ENCODE measurements at places on chromosomes 4 and X.

GRCh38 chrX:102652031-102652688 lies 877 bp downstream of the GPRASP1 start:
- DNase-seq: peak; percentile 43

DNA sequence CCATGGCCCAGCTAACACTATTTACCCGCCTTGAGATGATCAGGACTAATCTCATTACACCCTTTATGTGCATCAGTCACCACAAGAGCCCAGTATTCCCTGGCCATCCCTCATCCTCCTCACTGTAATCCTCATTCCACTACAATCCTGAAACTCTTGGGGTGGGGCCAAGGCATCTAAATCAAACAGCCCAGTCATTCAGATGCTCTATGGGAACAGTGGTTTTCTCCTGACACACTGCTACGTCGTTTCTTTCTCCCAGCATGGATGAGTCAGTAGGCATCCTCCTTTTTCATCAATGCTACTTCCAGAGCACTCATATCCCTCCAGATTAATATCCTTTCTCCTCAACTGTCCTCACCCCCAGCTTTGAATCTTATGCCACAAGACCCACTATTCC lies 5.6 kb downstream of the SDAD1 start:
- no peak for DNase-seq

- DNase-seq: no peak
Observed at GRCh38 chr4:79141530-79141929, 184.3 kb downstream of the NAA11 start.

DNA sequence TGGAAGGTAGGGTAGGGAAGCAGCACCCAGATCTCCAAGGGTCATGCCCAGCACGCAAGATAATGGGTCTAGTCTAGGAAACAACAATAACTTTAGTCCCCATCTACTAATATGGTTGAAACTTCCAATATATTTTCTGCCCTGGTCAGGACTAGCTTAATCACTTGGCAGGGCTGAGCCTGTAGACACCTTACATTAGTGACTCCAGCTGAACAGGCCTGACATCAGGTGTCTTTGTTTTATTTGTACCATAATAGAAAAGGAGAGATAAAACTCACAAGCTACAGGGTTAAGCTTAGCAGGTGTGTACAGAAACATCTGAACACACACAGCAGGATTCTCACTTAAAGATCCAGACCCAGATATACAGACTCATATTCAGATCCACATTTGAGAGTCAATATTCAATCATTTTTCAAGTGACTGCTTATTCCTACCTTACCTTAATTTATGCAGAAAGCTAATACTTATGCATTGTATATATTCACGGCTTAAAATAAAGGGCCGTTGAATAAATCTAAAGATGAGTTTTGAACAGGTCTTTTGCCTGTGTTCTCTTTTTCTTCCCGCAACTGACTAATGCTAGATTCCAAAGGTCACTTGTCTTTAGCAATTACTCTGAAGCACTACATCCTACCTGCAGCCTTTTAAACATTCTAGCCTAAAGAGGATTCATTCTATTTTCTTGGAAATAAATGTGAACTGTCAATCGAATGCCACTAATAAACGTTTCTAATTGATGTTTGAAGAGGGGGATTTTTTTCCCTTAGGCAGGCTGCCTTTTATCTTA lies 745.3 kb downstream of the RPA4 start:
- no peak for DNase-seq

GRCh38 chr4:19941434-19941833 lies 310.3 kb upstream of the SLIT2 start:
- no peak for DNase-seq

GRCh38 chr4:167290678-167291077 lies 56.4 kb upstream of the SPOCK3 start:
- no peak for DNase-seq

DNA sequence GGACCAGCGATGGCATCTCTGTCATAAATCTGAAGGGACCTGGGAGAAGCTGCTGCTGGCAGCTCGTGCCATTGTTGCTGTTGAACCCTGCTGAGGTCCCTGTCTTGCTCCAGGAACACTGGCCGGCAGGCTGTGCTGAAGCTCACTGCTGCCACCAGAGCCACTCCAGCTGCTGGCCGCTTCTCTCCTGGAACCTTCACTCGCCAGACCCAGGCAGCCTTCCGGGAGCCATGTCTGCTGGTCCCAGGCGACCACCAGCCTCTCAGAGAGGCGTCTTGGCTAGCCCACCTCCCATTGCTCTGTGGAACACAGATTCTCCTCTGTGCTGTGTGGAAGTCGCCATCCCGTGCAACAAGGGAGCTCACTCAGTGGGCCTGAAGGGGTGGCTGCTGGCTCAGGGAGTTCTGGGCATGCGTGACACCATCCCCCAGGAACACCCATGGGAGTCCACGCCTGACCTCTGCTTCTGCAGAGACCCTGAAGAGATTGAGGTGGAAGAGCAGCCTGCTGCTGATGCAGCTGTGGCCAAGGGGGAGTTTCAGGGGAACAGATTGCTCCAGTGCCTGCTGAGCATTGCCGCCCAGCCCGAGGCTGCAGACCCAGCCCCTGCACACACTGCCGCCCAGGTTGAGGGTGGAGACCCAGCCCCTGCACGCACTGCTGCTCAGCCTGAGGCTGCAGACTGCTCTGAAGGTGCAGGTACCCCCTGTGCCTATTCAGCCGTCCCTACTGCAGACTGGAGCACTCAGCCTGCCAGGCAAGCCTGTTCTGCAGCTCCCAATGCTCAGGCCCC lies 33.1 kb upstream of the CYP4V2 start:
- no peak for DNase-seq

- DNase-seq: no peak
Observed at GRCh38 chr4:176882206-176882605, 89.5 kb upstream of the VEGFC start.

DNA sequence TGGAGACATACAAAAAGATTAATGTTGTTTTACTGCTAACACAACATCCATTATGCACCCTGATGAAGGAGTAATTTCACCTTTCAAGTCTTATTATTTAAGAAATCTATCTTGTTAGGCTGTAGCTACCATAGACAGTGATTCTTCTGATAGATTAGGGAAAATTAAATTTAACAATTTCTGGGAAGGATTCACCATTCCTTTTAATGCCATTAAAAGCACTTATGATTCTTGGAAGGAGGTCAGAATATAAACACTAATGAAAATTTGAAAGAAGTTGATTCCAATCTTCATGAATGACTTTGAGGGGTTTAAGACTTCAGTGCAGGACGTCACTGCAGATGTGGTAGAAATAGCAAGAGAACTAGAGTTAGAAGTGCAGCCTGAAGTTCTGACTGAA lies 69.8 kb downstream of the F11 start:
- no peak for DNase-seq

DNA sequence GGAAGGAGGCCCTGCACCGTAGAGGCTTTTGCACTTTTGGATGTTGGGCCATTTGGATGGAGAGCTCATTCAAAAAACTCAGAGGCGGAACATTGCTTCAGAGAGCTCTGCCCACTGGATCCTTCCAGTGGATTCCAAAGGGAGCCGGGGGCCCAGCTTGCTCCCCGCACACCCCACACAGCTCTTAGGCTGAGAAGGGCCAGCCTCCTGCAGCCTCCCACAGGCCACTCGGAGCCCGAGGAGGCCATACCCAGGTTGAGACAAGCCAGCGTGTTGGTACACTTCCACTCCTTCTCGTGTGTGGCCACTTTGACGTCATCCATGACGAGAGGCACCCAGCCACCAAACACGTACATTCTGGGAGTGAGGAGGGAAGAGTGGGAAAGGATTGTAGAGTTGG lies 10.3 kb downstream of the HCFC1 start:
- DNase-seq: no peak

- DNase-seq: no peak
Observed at GRCh38 chr4:6576512-6576911, 1.5 kb downstream of the MAN2B2 start.

GRCh38 chr4:151143162-151143561 lies 43.7 kb downstream of the RPS3A start:
- no peak for DNase-seq

GRCh38 chr4:164924670-164925238 lies 47.8 kb downstream of the APELA start:
- DNase-seq: no peak

GRCh38 chr4:10666616-10667015 lies 18.0 kb downstream of the CLNK start:
- DNase-seq: no peak

GRCh38 chr4:173289353-173289727 lies 44.8 kb downstream of the HMGB2 start:
- no peak for DNase-seq

DNA sequence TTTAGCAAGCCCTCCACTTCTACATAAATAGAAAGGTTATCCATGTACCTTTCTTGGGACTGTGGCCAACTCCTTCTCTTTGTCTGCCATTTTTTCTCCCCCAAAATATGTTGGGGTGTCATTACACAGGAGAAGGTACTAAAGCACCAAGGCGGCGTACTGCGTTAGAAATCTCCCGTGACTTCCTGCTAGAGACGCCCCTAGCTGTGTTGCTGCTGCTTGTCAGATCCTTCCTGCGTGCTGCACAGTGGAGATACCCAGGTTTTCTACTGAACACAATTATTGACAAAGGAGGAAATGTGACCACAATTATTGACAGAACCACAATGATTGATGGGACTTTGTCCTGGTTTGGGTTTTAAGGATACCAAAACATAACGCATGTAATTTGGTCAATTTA lies 97.7 kb downstream of the EFHC2 start:
- no peak for DNase-seq

DNA sequence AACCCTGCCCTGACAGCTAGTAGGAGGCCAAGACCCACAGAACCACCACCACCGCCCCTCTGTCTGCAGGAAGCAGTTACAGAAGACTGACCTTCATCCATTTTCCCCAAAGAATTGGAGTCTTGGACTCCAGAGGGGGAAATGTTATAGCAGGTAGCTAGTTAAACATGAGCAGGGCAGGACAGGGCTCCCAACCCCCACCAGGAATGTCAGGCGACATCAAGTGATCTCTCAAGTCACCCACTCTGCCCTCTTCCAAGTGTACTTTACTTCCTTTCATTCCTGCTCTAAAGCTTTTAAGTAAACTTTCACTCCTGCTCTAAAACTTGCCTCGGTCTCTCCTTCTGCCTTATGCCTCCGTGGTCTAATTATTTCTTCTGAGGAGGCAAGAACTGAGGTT lies 17.1 kb upstream of the AADAT start:
- DNase-seq: no peak

GRCh38 chr4:66482186-66482585 lies 811.9 kb upstream of the EPHA5 start:
- DNase-seq: no peak

DNA sequence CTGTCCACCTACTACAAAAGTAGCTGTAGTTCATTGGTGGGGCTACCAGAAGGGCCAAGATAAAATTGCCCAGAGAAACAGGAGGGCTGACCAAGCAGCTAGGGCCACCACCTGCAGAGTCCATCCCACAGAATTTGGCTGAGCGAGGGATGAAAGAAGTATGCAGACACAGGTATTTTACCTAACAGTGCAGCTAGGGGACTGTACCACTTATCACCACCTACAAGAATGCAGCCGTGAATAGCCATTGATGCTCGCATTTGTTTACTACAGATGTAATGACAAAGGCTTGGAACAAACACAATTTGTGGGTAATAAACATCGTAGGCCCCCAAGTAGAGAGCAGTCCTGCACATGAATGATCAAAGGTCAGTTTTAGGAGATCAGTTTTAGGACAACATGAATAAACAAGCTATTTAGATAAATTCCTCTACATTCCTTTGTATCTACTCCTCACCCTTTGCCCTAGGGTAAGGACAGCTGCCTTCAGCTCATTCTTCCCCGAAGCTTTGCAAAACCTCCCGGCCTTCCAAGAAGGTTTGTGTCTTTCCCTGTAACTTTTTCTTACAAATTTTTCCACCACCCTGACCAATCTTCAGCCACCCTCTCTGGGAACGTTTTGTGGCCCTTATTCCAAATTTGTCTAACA lies 49.5 kb downstream of the ZNF718 start:
- DNase-seq: no peak

- DNase-seq: no peak
Observed at GRCh38 chr4:36446275-36446674, 164.9 kb downstream of the DTHD1 start.

GRCh38 chr4:152515678-152516077 lies 20.2 kb downstream of the FBXW7 start:
- DNase-seq: no peak

GRCh38 chrX:143306991-143307937 lies 210.0 kb downstream of the SPANXN3 start:
- DNase-seq: no peak

- DNase-seq: peak; percentile 69
Observed at GRCh38 chrX:130060122-130061069, 49.9 kb downstream of the ELF4 start.

GRCh38 chrX:68699960-68700746 lies 52.7 kb downstream of the STARD8 start:
- no peak for DNase-seq

DNA sequence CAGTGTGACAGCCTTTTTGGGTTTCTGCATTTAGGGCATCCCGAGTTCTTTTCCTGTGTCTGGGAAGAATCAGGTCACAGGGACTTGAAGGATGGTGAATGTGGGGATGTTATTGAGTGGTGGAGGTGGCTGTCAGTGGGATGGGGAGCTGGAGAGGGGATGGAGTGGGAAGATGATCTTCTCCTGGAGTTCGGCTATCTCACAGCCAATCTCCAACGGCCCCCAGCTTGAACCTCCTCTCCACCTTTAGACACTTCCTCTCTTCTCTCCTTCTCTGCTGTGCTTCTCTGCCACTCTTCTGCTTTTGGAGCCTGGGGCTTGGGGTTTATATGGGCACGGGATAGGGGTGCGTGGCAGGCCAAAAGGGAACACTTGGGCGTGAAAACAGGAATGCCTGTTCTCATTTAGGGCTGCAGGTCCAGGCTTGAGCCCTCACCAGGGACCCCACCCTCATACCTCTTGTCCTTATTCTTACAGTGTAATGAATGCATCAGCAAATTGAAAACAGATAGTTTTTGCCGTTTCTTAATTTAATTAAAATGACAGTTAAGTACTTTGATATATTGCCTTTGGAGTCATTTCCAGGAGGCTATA lies 37.5 kb downstream of the USP9X start:
- DNase-seq: no peak
